ENCODE measurements at places on chromosomes 7 and 10.
A peak's percentile ranks its signal among the peaks of the same experiment; 100 is the strongest.

DNA sequence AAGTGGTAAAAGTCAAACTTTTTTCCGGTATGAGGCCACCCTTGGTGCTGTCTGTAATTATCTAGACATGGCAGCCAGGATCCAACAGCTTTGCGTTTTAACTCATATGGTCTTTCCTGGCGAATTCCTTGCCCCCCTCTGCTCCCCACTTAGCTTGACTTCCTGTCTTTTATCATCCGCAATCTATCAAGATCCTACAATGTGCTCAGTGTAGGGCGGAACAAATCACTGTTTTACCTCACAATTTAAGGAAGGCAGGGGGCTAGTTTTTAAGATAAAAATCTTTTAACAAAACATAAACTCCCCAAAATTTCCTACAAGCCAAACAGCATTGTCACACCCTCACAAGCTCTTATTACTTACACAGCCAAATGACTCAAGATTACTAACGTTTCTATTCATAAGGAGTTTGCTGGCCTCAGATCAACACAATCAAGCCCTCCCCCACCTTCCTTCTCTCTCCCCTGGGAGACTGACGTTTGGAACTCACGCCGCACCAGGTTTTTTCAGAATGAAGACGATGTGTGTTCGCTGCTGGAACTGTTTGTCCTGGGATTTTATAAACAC lies 1.3 kb upstream of the CDK14 start:
- no peaks in the 10 kb centered on the region for H3K36me3 ChIP-seq
- no peaks in the 10 kb centered on the region for H3K27me3 ChIP-seq
- no peak overlapping the region for H3K27ac ChIP-seq

DNA sequence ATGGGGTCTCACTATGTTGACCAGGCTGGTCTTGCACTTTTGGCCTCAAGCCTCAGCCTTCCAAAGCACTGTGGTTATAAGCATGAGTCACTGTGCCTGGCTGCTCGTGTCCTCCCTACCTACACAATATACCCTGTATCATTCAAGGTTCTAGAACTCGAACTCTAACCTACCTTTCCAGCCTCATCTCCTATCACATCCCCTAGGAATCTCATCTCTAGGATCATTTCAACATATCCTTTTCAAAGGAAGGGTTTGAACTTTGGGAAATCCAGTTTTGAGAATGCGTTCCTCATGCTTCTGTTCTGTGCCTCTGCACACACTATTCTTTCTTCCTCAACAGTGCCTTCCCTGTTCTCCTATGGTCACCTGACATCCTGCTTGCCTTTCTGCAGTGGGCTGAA lies 87.8 kb upstream of the RHEB start:
- no peaks in the 10 kb centered on the region for H3K27me3 ChIP-seq
- no peak overlapping the region for H3K4me3 ChIP-seq
- H3K36me3 ChIP-seq: no peaks in the 10 kb centered on the region
- no peak for DNase-seq

DNA sequence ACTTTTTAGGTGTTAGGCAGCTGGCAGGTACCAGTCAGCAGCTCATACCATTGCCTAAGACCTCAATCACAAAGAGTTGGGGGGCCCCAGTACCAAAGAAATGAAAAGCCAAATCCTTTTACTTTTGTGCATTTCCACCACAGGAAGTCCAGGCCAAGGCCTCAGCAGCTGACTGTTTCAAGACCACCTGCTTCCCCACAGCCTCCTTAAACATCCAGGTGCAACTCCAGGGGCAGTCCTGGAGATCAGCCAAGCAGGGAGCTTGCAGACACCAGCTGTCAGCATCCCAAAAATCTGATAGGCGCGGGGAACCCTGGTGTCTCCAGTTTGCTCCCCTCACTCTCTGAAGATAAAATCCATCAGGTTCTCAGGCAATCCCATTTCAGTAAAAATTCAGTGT lies 91.5 kb upstream of the EFCAB10 start:
- H3K4me3 ChIP-seq: no peak overlapping the region
- DNase-seq: no peak
- H3K4me1 ChIP-seq: peaks cover 16% of the 10 kb centered on the region
- H3K27me3 ChIP-seq: no peaks in the 10 kb centered on the region

DNA sequence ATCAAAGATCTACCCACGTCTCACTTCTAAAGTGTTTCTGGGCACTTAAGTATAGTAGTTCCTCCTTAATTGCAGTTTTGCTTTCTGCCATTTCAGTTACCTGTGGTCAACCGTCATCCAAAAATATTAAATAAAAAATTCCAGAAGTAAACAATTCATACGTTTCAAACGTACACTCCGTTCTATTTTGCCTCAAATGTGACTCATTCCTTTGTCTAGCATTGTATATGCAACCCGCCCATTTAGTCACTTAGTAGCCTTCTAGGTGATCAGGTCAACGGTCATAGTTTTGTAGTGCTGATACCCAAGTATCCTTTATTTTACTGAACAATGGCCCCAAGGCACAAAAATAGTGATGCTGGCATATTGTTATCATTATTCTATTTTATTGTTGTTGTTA lies 33.8 kb downstream of the HGF start:
- H3K27me3 ChIP-seq: no peaks in the 10 kb centered on the region
- no peak for DNase-seq
- no peaks in the 10 kb centered on the region for H3K4me1 ChIP-seq
- H3K36me3 ChIP-seq: no peaks in the 10 kb centered on the region

- H3K4me1 ChIP-seq: no peaks in the 10 kb centered on the region
- DNase-seq: no peak
- H3K27me3 ChIP-seq: peaks cover 5% of the 10 kb centered on the region
- H3K4me3 ChIP-seq: no peak overlapping the region
These were observed 66.3 kb downstream of the BAMBI start for GRCh38 chr10:28743576-28743975.

DNA sequence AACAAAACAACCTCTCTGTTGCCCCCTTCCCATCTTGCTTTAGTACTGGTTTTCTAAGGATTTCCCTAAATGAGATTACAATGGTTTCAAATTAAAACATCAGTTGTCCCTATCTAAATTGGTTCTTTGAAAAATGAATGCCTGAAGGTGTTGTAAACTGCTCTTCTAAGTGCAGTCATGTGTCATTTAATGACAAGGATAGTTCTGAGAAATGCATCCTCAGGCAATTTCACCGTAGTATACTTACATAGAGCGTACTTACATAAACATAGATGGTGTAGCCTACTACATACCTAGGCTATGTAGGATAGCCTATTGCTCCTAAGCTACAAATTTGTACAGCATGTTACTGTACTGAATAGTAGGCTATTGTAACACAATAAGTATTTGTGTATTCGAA lies 278.1 kb downstream of the MAGI2 start:
- DNase-seq: no peak
- H3K27me3 ChIP-seq: no peaks in the 10 kb centered on the region
- H3K4me1 ChIP-seq: no peaks in the 10 kb centered on the region
- no peaks in the 10 kb centered on the region for H3K36me3 ChIP-seq
- no peak overlapping the region for H3K27ac ChIP-seq

GRCh38 chr7:100607111-100607510 lies 4.9 kb downstream of the PCOLCE start:
- no peak for DNase-seq
- no peaks in the 10 kb centered on the region for H3K36me3 ChIP-seq
- no peaks in the 10 kb centered on the region for H3K27me3 ChIP-seq
- H3K27ac ChIP-seq: no peak overlapping the region

- DNase-seq: no peak
- H3K27ac ChIP-seq: no peak overlapping the region
- H3K36me3 ChIP-seq: no peaks in the 10 kb centered on the region
- H3K4me1 ChIP-seq: no peaks in the 10 kb centered on the region
- H3K4me3 ChIP-seq: no peak overlapping the region
- H3K27me3 ChIP-seq: no peaks in the 10 kb centered on the region
These were observed 764.6 kb upstream of the GHITM start for GRCh38 chr10:83374741-83375140.

- no peaks in the 10 kb centered on the region for H3K27me3 ChIP-seq
- no peak overlapping the region for H3K27ac ChIP-seq
- H3K4me3 ChIP-seq: no peak overlapping the region
- H3K4me1 ChIP-seq: peaks cover 54% of the 10 kb centered on the region
- no peak for DNase-seq
These were observed 49.6 kb downstream of the SHH start for GRCh38 chr7:155762655-155763054.

DNA sequence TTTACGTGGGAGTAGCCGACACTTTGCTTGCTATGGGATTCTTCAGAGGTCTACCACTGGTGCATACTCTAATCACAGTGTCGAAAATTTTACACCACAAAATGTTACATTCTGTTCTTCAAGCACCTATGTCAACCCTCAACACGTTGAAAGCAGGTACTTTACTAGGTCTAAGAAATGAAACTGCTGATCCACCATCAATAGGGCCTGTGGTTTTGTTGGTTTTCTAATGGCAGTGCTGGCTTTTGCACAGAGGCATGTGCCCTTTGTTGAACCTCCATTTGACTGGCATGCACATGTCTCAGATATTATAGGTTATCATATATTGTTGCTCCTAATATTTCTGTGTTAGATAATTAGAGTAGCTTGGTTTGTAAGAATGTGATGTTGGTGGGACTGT lies 123.8 kb downstream of the CFTR start:
- no peaks in the 10 kb centered on the region for H3K4me1 ChIP-seq
- H3K27ac ChIP-seq: no peak overlapping the region
- no peaks in the 10 kb centered on the region for H3K36me3 ChIP-seq
- no peak for DNase-seq
- H3K4me3 ChIP-seq: no peak overlapping the region
- no peaks in the 10 kb centered on the region for H3K27me3 ChIP-seq

DNA sequence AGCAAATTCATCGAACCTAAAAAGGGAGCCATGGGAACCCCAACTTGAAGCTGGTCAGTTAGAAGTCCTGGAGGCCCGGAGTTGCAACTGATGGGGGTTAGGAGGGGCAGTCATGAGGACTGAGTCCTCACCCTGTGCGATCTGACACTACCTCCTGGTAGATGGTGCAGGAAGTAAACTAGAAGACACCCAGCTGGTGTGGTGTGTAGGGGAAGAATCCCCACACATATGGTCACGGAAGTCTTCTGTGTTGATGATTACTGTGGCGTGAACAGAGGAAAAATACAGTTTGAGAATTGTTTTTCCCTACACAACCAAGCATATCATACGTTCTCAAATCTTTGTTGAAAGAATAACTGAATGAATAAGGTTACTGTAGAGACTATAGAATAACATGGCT lies 164.6 kb upstream of the KCTD7 start:
- no peaks in the 10 kb centered on the region for H3K27me3 ChIP-seq
- H3K36me3 ChIP-seq: no peaks in the 10 kb centered on the region
- peaks cover 5% of the 10 kb centered on the region for H3K4me1 ChIP-seq
- no peak overlapping the region for H3K27ac ChIP-seq
- no peak overlapping the region for H3K4me3 ChIP-seq

DNA sequence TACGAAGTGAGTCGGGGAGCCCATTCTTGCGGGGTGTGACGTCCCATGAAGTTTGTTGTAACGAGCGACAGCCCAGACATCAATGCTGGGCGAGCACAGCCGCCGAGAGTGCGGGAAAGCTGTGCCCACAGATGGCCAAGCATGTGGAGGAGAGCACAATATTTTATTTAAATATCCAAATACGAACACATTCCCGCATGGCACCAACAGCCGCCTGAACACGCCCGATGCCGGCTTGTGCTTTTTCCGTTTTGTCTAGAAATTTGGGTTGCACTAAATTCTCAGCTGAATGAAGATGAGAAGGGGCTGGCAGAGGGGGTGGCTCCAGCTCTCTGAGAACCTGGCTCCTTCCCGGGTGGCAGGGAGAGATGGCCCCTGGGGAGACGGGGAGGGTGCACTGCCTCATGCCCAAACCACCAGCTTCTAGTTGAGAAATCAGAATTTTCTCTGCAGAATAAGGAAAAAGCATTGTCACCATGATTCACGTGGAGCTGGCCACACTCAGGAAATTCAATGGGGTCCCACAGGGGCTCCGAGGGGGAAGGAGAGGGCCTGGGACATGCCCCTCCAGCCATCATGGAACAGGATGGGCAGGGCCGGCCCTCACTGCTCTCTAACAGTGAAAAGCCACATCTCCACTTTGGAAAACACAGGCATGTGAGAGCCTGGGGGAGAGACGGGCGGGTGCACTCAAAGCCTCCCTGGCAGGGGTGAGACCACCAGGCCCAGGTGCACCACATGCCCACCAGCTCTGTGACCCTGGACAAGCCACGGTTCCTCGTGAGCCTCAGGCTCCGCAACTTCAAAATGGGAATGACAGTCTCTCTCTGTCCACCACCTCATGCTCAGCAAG lies 48.3 kb downstream of the EBF3 start:
- H3K36me3 ChIP-seq: no peaks in the 10 kb centered on the region
- H3K27ac ChIP-seq: no peak overlapping the region
- no peaks in the 10 kb centered on the region for H3K4me1 ChIP-seq
- DNase-seq: peak; percentile 67
- no peak overlapping the region for H3K4me3 ChIP-seq

- H3K27ac ChIP-seq: peak overlapping the region; percentile 89
- no peaks in the 10 kb centered on the region for H3K36me3 ChIP-seq
- H3K4me3 ChIP-seq: peak overlapping the region; percentile 45
- peak; percentile 95 for DNase-seq
These were observed 11.8 kb upstream of the ACBD5 start for GRCh38 chr10:27252267-27253000.

- H3K4me1 ChIP-seq: peaks cover 57% of the 10 kb centered on the region
- no peaks in the 10 kb centered on the region for H3K27me3 ChIP-seq
- H3K4me3 ChIP-seq: no peak overlapping the region
- no peak for DNase-seq
These were observed 4.4 kb downstream of the UBE2H start for GRCh38 chr7:129948338-129948737.
